ENCODE measurements at places on chromosomes 3 and 15. TPM values are rescaled to one million over a fixed set of nuclear protein-coding genes. Genes with fewer than 3 reads are reported as not detected.

Gene SERPINI2
- total RNA-seq = not detected

Gene FGF12
- not detected for total RNA-seq

Gene PSTPIP1
- 0.17 TPM for total RNA-seq

Gene TM4SF18
- 0.44 TPM for total RNA-seq

Gene KLHDC8B
- total RNA-seq = 58.7 TPM

Gene GABRB3
- 1.8 TPM for total RNA-seq

Gene MUC20
- 0.50 TPM for total RNA-seq

Gene SI
- total RNA-seq = not detected

Gene NPAP1
- total RNA-seq = not detected

Gene SERPINI1
- total RNA-seq = 4.5 TPM

Gene TKT
- total RNA-seq = 680 TPM

Gene ZNF502
- 6.0 TPM for total RNA-seq

Gene ALPK3
- total RNA-seq = 0.87 TPM

Gene TBCCD1
- 14.8 TPM for total RNA-seq

Gene PLSCR2
- total RNA-seq = not detected

Gene DPPA2
- not detected for total RNA-seq

Gene TMEM44
- total RNA-seq = 15.7 TPM

Gene SEMA3G
- total RNA-seq = under 0.01 TPM

Gene BMF
- 6.4 TPM for total RNA-seq

Gene BTD
- total RNA-seq = 32.6 TPM

Gene GOLGA8Q
- 1.5 TPM for total RNA-seq

Gene EXD1
- total RNA-seq = not detected

Gene MYNN
- total RNA-seq = 21.0 TPM

Gene C3orf22
- total RNA-seq = not detected

Gene IQCF5
- total RNA-seq = not detected

Gene CCR8
- total RNA-seq = not detected

Gene SLC25A20
- 18.5 TPM for total RNA-seq

Gene C15orf62
- total RNA-seq = 0.15 TPM

Gene HDC
- total RNA-seq = not detected

Gene IRAK2
- 5.4 TPM for total RNA-seq

Gene CCDC54
- not detected for total RNA-seq

Gene FBN1
- 887 TPM for total RNA-seq

Gene PTH1R
- total RNA-seq = 0.66 TPM

Gene SCAANT1
- total RNA-seq = not detected

Gene PLCB2
- 0.17 TPM for total RNA-seq

Gene ZBED2
- total RNA-seq = not detected

Gene TNNC1
- total RNA-seq = not detected

Gene NTRK3
- 0.17 TPM for total RNA-seq

Gene C3orf20
- under 0.01 TPM for total RNA-seq

Gene CLDN18
- total RNA-seq = under 0.01 TPM

Gene PLAAT1
- not detected for total RNA-seq

Gene QRICH1
- total RNA-seq = 82.7 TPM

Gene CXCR6
- not detected for total RNA-seq

Gene SERP1
- total RNA-seq = 232 TPM

Gene DNAH12
- total RNA-seq = under 0.01 TPM

Measured in smooth muscle cell of trachea (primary cell).